ENCODE measurements at places on chromosomes 6 and 20.

GRCh38 chr6:147560670-147561069 lies 52.2 kb downstream of the SAMD5 start:
- DNase-seq, result no peak

- no peak for DNase-seq
Measured at GRCh38 chr6:49257549-49257948, 205.5 kb downstream of the MMUT start.

DNA sequence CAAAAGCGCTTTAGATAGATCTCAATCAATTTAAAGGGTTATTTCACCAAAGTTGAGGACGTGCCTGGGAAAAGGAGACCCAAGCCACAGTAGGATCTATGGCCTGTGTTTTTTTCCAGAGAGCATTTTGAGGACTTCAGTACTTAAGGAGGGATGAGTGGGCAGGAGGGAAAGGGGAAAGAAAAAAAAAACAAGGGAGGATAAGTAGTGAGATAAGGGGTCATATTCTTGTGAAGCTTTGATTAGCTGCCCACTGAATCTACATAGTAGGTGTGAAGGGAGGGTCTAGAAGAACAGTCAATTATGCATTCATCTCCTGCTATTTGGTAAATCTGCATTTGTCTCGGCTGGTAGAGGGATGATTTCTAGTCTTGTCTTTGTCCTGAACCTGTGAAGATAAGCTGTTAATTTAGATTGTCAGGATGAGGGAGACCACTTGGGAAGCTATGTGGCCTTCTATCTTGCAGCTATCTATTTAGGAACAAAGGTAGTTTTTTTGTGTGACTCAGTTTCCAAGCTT lies 48.4 kb downstream of the CLVS2 start:
- DNase-seq, result no peak

DNA sequence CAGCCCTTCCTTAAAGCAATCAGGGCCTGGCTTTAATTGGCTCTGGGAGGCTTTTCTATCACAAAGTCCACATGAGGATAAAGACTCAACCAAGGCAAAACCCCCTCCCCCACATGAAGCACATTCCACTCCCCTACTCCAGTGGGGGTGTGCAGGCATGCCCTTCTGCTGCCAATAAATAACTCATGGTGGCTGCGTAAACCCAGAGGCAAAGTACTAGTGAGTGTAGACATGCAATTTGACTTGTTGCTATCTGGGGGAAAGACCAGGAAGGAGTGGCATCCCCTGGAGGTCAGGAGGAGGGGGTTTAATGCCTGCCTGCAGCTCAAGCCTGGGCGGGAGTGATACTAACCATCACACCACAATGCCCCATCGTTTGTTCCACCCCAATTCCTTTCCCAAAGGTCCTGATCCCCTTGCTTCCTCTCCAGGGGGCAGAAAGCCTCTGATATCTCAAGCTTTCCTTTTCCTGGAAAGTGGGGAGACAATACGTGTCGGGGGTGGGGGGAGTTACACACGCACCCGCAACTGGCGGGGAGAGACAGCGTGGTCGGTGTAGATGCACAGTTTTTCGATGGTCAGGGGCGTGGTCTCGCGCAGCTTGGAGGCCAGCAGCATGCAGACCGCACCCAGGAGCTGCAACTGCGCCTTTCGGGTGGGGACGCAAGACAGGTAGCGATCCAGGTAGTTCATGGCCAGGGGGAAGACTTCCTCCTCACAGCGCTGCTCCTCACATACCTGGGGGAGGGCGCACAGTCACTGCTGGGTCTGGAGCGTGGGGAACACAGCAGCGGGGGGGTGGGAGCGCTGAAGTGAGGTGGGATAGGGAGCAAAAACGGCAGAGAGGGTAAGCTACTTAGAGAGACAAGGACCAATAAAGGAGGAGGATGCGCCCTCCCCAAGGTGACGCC lies 1.5 kb downstream of the CCND3 start:
- DNase-seq, result no peak

DNA sequence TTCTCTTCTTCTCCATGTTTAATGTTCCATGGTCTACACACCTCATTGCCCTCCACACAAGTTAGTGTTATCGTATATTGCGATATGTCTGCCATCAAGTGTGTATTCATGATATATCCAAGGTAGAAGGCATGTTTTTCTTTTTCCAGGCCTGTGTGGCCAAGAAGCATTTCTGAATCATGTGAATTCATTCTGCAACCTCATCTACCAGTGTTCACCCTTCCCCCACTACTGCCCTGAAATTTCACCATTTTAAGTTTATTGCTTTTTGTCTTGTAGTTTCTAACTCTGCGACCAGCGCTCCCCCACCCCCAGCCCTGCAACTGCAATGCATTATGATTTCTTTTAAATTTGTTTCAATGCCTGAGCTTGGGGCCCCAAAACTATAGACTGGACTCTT lies 618.0 kb upstream of the FLRT3 start:
- no peak for DNase-seq

DNA sequence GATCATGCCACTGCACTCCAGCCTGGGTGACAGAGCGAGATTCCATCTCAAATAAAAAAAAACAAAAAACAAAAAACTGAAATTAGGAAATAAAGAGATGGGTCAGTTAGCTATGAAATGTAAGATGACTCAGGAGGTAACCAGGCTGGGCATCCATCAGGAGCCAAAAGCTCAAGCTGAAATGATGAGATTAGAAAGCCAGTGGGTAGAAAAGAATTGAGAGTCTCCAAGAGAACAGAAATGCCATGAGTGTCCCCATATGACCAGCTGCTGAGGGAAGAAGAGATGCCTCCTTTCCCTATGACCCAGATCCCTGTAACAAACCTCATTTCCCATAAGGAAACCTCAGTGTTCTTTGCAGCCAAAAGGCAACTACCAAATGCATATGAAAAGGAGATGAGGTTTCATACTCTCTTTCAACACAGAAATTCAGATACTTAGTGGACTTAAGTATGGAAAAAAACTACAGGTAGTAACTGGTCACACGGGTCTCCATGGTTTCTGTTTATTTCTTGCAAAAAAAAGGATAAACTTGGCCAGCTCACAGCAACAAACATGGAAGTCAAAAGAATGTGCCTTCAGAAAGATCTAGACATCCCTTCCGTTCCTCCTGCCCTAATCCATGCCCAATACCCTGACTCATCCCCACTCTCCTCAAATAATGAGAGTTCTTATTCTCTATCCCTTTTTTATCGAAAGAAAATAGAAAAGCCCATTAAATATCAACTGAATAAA lies 8.1 kb downstream of the ARHGAP18 start:
- no peak for DNase-seq

DNA sequence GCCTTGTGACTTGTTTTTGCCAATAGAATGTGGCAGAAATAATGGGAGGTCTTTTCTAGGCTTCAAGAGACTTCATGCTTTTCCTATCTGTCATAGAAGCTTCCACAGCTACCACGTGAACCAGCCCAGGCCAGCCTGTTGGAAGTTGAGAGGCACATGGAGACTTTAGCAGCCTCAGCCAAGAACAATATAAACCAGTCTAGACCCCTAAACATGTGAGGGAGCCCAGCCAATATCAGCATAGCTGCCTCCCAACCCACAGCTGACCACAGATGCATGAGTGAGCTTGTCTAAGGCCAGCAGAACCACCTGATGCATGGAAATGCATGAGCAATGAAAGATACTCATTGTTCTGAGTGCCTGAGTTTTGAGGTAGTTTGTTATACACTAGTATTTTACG lies 540.7 kb upstream of the BTBD3 start:
- DNase-seq, result no peak

DNA sequence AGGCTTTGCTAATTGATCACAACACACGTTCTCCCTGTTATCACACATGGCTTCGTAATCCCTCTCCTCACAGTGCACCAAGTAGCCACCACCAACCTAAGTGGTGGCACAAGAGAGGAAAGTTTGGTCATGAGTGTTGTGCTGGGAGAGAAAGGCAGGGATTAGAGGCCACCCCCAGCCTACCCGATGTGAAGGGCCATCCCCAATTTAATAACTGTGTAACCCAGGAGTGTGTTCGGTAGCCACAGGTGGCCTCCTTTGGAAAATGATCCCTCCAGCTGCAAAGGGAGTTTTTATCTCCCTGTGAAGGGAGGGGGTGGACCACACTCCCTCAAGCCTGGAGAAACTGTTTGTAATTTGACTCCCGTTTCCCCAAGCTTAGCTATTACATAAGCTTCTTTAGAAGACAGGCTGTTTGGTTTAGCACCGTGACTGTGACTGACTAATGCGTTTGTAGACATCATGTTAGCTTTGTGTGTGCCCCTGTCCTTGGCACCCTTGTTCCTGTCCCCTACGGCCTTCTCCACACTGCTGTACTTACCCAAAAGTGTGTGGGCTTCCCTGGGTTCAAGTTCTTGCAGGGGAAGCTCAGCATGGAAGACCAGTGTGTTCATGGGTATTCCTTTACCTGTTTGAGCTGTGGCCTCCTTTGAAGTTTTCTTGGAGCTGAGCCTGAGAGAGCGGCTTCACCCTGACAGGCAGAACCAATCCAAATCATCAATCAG lies 20.6 kb downstream of the PPP1R16B start:
- DNase-seq, result no peak

GRCh38 chr6:160831739-160832138 lies 129.7 kb downstream of the PLG start:
- no peak for DNase-seq

GRCh38 chr6:46380152-46380807 lies 111.0 kb downstream of the RCAN2 start:
- DNase-seq, result no peak

GRCh38 chr6:126721581-126722160 lies 381.8 kb downstream of the CENPW start:
- DNase-seq, result no peak

DNA sequence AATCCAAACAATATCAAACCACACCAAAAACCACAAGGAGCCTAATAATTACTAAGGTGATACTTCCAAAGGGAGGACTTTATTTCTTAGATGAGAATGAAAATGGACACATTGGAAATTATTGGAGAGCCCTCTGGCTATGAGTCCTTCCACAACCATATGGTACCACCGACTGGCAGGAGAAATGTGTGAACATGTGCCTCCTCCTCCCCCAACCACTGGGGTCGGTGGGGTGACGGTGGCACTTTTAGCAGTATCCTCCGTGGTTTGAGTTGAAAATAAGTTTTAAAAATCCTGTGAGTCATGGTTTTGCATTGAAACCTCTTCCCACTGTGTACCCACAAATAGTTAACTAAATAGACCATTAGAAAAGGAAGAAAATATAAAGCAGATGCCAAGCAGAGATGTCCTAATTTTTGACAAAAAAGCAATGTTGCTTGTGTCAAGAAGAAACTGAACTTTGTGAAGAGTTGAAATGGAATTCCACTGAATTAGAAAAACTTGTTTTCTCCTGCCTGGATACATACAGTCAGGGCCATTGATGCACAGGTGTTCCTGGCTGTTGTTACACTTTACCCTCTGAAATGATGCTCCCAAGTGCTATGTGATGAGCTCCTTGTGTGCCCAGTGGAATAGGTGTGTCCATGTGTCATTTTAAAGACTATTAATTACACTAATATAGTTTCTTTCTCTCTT lies 3.2 kb downstream of the EDN1 start:
- DNase-seq, result no peak

GRCh38 chr20:2616634-2617033 lies 35.8 kb upstream of the NOP56 start:
- no peak for DNase-seq

DNA sequence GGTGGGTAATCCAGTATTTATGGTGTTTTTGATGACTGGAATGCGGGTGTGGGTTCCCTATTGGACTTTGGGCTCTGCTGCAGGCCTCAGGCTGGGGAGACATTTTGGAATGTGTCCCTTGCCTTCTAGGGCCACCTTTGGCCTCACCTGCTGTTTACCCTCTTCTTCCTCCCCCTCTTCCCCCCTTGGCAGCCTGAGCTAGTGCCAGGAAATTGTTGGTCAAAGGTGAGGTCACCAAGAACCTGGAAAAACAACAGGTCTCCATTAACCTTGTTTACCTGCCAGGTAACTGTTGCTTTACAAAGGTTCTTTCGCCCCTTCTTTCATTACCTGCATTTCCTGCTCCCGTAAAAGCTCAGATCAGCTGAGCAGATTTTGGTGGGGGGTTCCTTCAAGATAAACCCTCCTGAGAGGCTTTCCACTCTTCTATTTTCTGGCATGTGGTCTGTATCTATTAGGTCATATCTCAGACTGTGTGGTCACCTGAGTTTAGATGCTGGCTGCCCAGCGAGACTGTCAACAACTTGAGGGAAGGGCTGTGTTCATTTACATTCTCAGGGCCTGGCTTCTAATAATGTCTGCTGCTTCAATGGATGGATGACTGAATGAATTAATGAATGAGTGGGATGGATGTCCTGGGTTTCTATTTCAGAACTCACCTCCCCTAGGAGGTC lies 34.7 kb downstream of the VEGFA start:
- no peak for DNase-seq

DNA sequence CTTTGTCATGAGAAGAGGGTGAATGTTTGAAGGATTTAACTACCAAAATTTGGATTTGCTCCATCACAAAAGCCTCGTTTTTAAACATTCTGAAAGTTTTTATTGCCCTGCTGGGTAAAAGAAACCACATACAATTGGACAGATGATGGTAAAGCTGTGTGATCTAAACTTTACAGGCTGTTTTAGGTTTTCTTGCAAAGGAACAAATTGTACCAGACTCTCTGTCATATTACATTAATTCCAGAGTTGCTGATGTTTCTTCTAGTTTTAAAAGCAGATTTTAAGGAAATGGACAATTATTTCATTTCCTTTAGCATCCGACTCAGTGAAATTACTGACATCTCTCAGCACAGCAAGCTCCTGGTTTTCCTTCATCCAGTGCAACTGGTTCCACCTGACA lies 53.2 kb downstream of the CRYBG1 start:
- no peak for DNase-seq

- DNase-seq, result no peak
Measured at GRCh38 chr6:124943658-124944057, 18.6 kb upstream of the RNF217 start.

- no peak for DNase-seq
Measured at GRCh38 chr6:111291336-111292259, 191.4 kb downstream of the REV3L start.

DNA sequence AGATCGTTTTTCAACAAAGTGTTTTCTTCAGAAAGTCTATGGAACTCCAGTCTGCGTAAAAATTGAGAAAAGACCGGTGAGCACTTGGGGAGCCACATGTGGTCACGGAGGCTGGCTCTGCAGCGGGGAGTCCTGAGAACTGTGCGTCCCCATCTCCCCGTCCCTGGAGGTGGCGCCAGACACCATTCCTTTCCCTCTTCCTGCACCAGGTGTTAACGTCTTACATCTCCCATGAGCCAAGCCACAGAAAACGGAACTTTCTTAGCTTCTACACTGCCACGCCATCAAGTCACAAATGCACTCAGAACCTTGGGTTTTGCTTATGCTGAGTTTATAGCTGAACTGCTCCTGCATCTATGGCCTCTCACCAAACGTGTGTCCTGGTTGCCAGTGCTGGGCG lies 62.6 kb downstream of the GINS1 start:
- DNase-seq, result no peak
